ENCODE measurements at places on chromosomes 3 and 15.

GRCh38 chr3:128309026-128309425 lies 155.7 kb downstream of the EEFSEC start:
- DNase-seq: no peak

DNA sequence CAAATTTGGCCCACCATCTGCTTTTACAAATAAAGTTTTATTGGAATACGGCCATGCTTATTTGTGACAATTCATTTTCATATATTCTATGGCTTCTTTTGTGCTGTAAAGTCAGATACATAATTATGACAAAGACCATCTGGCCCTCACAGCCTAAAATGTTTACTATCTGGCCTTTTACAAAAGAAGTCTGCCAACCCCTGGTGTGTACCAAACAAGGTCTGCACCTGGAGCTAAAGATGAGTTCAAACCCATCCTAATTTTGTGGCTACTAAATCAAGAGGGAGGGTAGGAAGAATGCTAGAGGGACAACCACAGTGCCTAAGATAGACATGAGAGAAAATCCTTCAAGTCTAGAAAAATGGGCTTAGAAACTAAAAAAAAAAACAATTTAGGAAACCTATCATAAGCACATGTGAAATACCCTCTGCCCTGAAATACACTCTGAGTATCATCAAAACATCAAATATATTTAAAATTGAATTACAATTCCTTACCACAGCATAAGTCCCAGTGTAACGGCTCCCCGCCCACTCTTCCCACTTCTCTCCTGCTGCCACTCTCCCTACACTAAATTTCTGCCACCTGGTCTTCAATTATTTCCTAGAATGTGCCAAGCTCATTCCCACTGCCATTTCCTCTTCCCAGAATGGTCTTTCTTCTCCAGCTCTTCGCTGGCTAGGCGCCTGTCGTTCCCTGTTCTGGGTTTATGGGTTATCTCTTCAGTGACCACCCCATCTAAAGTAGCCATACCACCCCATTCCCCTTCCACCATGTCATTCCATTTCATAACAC lies 950.7 kb upstream of the CFAP20DC start:
- no peak for DNase-seq

GRCh38 chr3:112053229-112053628 lies 18.7 kb downstream of the TMPRSS7 start:
- DNase-seq: no peak

GRCh38 chr15:97061392-97061791 lies 730.9 kb downstream of the NR2F2 start:
- no peak for DNase-seq

GRCh38 chr3:53267766-53268165 lies 11.9 kb upstream of the TKT start:
- DNase-seq: no peak

DNA sequence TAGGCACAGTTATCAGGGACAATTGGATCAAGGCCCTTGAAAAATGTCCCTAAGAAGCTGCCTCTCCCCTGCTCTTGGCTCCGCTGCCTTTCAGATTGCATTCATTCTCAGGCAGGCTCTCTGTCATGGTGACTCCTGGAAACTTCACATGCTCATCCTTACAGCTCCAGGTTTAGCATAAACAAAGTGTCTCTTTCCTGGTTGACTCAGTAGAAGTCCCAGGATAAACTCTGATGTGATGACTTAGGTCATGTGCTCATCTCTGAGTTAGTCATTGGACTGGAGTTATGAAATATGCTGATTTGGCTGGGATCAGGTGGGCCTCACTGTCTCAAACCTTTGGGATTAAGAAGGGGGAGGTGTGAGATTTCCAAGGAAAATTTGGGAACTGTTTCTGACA lies 243.8 kb downstream of the ZNF621 start:
- no peak for DNase-seq

- peak; percentile 71 for DNase-seq
These were observed 2.1 kb upstream of the CCDC80 start for GRCh38 chr3:112642912-112643506.

DNA sequence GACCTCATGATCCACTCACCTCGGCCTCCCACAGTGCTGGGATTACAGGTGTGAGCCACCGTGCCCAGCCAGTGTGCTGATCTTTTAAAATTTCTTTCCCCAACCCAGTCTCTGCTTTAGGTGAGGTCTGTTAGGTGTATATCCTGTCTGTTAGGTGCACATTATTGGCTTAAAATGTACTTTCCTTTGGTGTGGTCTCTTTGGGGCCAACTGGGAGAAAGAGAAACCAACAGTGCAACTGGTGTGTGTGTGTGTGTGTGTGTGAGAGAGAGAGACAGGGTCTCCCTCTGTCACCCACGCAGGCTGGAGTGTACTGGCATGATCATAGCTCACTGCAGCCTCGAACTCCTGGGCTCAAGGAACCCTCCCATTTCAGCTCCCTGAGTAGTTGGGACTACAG lies 50.3 kb upstream of the GNB5 start:
- DNase-seq: no peak

- DNase-seq: no peak
These were observed 209.7 kb downstream of the WDR72 start for GRCh38 chr15:53549697-53550305.

DNA sequence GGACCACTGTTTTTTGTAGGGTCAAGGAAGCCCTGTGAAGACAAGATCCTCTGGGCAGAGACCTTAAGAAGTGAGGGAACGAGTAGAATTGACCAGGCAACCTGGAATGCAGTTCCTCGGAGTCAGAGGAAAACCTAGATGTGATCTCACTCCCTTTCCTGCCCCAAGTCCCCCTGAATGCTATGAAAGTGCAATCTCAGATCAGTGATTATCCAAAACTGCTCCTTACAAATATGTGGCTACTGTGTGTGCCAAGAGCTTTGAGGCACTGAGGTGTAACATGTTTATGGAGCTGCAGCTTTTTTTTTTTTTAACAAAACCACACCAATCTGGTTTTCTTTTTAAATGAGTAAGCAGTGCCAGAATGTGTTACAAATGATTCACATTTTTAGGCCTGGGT lies 35.8 kb downstream of the THSD4 start:
- DNase-seq: no peak

All from stimulated activated CD4-positive, alpha-beta T cell treated with anti-CD3 and anti-CD28 coated beads, Interleukin-12 subunit alpha, Interleukin-12 subunit beta, amount 100 ng/mL, for 4 hours (primary cell).